Stomach (tissue), 19 donors: ENCODE measurements at places on chromosomes 6 and 20. TPM values are rescaled to one million over a fixed set of nuclear protein-coding genes. Genes with fewer than 3 reads are reported as not detected.

PDYN gene
- not detected for total RNA-seq

SLC22A16 gene
- total RNA-seq: 0.92 TPM

POU3F2 gene
- total RNA-seq: under 0.01 TPM

GRCh38 chr6:56770011-56770520, 127.4 kb upstream of the DST start:
- no peak for DNase-seq

DNA sequence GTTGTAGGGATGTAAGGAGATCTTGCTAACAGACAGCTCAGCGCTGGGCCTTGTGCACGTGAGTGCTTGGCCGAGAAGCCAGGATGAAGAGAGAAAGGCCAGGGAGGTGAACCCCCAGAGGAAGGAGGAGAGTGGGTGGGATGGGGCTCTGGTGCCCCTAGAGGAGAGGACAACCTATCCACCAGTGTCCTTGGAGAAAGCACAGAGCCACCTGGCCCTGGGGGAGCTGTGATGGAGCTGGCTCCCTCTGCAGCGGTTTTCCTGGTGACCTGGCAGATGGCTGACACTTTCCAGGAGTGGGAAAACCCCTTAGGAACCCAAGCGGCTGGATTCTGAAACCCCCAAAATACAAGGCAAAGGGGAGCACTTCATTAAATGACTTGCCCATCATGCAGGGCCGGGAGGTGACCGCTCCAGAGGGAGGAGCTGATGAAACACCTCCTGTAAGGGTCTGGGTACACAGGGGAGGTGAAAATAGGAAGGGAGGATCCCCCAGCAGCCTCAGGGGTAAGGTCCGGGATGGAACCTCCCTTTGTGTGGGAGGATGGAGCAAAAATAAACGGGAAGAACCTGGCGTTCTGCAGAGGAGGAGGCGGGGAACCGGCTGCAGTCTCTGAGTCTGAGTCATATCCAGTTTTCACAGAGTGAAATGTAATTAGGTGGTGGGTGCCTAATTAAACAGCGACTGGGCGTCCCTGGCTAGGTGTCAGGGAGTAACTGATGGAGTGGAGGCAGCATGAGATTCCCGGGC, 80.4 kb downstream of the SULF2 start:
- peak; percentile 34 for DNase-seq

DNA sequence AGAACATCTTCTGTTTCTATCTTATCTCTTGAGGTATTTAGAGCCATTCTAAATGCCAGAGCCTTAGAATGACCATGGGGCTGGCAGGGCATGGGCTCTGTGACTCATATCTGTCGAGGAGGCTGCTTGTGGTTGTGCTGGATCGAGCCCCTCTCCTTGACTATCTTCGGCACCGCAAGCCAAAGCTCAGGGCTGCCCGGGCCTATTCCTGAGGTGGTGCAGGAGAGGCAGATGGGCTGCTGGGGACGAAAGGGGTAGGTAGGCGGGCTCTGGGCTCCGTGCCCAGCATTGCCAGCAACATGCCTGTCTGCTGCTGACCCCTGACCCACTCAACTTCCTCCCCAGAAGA, 89.9 kb downstream of the NOL4L start:
- no peak for DNase-seq

- DNase-seq: no peak
Observed at GRCh38 chr20:59013031-59013951, 5.9 kb upstream of the TUBB1 start.

GRCh38 chr6:73032586-73032985, 192.7 kb downstream of the KHDC1L start:
- no peak for DNase-seq

- no peak for DNase-seq
Observed at GRCh38 chr6:153758516-153758915, 280.5 kb upstream of the OPRM1 start.

GRCh38 chr20:37243937-37244571, 17.6 kb downstream of the GHRH start:
- DNase-seq: peak; percentile 53

GRCh38 chr6:160851031-160851430, 140.5 kb upstream of the MAP3K4 start:
- no peak for DNase-seq

- no peak for DNase-seq
Observed at GRCh38 chr20:10119336-10119735, 84.5 kb downstream of the ANKEF1 start.

DNA sequence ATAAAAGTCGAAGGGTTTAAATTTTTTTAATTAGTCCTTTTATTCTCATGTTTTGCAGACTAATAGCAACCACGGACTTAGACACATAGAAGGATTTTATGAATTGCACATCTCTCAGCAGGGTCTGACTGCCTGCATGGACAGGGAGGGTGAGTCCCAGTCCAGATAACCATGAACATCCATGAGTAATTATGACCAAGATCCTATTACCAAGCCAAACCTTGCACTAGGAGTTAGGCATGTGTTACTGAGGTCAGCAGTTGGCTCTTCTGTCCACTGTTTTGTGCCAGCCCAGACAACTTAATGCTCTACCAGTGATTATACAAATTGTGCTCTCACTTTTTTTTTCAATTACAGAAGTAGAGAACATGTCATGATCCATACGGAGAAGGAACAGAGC, 211.2 kb downstream of the MAFB start:
- no peak for DNase-seq
